Spleen (tissue), 13 donors: ENCODE measurements at places on chromosomes 4 and X. TPM values are rescaled to one million over a fixed set of nuclear protein-coding genes. Genes with fewer than 3 reads are reported as not detected.

The HPF1 gene
- 47.6 TPM for total RNA-seq

The CRMP1 gene
- total RNA-seq: 1.6 TPM

The SGMS2 gene
- total RNA-seq: 4.3 TPM

The CSAG3 gene
- total RNA-seq: not detected

The SPATA18 gene
- total RNA-seq: 2.0 TPM

The PABPC4L gene
- 0.16 TPM for total RNA-seq

The SYTL4 gene
- 6.5 TPM for total RNA-seq

The SUPT20HL2 gene
- not detected for total RNA-seq

The ASB12 gene
- total RNA-seq: not detected

The MTCP1 gene
- 12.9 TPM for total RNA-seq

The DCAF8L2 gene
- not detected for total RNA-seq

The XG gene
- not detected for total RNA-seq

The GAGE12F gene
- total RNA-seq: not detected

The ADH1B gene
- 41.4 TPM for total RNA-seq

The NEUROG2 gene
- not detected for total RNA-seq

The ZFYVE28 gene
- total RNA-seq: 31.3 TPM
